ENCODE measurements at places on chromosomes 7 and 10.

- no peak for DNase-seq
These were observed 123.5 kb downstream of the ARHGAP22 start for GRCh38 chr10:48481385-48481784.

DNA sequence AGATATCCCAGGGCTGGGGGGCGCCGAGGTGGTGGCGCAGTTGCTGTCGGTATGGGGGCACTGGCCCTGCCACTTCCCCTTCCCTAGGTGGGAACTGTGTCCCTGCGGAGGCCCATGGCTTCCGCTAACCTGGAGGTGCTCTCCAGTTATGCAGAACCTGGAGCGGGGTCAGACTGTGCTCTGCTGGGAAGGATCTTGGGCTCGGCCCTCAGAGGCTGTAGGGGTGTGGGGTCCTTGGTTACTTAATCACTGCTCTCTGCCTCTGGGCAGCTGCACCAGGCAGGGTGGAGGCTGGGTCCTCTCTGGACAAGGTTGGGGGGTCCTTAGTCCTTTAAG is 2.4 kb downstream of the BRI3 start:
- no peak for DNase-seq

- no peak for DNase-seq
These were observed 427.4 kb downstream of the SH2D4B start for GRCh38 chr10:80964955-80965614.

- DNase-seq: no peak
These were observed 2.7 kb upstream of the KMT2E start for GRCh38 chr7:105011141-105011830.

GRCh38 chr10:29926693-29927048 is 132.7 kb downstream of the JCAD start:
- no peak for DNase-seq

GRCh38 chr7:56083150-56083785 is 9.5 kb downstream of the PHKG1 start:
- DNase-seq: peak; percentile 7

DNA sequence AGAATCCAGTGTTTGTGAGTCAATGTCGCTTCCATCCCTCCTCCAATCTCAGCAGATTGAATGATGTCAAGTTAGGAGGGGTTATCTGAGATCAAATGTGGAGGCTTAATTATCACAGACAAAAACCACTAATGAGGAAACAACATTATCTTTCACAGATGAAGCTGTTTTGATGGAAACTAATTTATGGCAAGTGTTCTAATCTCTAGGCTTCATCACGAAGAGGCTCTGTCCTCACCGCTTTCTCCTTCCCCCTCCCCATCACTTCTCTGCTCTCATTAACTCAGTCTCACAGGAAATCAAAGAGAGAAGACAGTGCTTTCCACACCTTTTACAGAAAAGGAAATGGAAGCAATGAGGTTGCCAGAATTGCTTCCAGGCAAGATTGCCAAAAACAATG is 283.7 kb downstream of the BMPER start:
- no peak for DNase-seq

DNA sequence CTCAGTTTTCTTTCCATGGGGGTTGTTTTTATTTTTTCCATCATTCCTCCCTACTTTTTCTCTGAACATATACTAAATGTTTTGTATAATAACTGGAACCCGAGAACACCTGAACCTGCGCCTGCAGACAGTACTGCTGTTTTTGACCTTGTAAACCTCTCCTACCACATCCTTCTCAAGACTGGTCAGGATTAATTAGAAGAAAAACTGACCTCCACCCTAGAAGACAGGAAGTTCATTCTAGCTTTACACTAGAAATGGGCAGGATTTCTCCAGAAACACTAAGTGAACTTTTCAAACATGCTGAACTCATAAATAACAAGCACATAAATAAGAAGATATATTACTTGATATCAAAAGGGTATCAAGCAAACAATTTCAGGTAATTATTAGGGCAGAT is 751 bp upstream of the HYCC1 start:
- DNase-seq: no peak

- no peak for DNase-seq
These were observed 560.8 kb downstream of the POM121L12 start for GRCh38 chr7:53596230-53596629.

DNA sequence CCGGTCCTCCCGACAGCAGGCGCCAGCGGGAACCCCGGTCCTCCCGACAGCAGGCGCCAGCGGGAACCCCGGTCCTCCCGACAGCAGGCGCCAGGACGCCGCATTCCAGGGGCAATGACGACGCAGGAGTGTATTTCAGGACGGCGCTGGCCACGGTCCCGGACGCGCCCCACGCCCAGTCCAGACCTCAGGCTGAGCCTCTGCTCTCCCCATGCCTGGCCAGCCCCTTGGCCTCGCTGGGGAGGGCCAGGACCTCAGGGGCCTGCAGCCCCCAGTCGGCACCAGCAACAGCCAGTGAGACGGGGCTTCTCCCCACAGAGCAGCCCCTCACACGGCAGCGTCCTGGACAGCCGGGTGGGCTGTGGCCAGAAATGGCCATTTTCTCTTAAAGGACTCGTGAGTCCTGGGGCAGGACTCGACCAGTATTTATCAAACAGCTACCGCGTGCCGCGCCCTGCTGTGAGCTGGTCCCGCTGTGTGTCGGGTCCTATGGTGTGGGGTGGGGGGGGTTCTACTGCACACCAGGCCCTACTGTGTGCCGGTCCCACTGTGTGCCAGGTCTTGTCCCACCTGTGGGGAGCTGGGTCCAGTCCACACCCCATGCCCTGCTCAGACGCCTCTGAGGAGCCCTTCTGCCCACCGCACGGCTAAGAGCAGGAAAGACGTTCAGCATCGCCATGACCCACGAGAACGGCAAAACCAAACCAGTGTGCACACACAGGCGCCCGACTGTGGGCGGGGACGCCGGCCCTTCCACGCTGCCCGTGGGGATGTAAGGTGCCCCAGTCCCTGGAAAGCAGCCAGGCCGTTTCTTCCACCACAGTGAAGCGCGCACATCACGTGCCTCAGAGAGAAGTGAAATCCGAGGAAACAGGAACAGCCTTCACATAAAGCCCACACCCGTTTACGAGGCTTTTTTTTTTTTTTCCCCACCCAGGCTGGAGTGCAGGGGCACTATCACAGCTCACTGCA is 33.3 kb downstream of the GET4 start:
- no peak for DNase-seq

GRCh38 chr7:11298220-11298619 is 324.5 kb downstream of the PHF14 start:
- DNase-seq: no peak

GRCh38 chr7:4406288-4407058 is 275.6 kb upstream of the FOXK1 start:
- DNase-seq: no peak

GRCh38 chr10:44415121-44415520 is 30.2 kb upstream of the CXCL12 start:
- DNase-seq: no peak

DNA sequence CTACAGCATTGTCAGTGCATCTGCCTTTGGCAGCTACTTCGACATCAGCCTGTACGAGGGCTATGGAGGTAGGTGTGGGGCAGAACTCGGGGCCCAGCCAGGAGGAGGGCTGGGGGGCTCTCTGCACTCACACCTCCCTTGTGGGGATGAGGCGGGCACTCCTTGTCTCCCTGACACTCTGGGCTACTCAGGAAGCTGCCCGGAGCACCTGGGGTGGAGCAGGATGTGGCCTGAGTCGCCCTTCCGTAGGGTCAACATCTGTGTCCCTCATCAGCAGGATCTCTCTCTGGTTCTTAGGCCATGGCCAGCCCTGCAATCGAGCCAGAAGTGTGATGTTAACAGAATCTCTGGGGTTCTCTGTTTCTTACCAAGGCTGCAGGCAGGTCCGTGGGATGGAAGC is 40.2 kb downstream of the C10orf105 start:
- no peak for DNase-seq

DNA sequence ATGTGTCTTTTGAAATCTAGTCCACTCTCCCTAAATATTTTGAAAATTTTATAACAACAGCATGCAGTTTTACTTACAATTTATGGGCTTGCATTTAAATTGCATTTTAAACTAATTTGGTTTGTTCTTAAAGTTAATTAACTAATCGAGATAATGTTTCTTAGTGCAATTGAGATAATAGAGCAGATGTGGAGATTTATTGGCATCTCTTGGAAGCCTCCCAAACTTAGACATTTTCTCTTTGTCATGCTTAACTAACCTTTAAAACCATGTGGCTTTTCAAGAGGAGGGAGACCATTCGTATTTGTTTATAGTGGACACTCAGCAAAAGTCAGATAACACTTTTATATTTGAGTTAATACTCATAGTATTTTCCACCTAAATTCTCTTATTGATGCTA is 887.0 kb upstream of the CELF2 start:
- DNase-seq: no peak

DNA sequence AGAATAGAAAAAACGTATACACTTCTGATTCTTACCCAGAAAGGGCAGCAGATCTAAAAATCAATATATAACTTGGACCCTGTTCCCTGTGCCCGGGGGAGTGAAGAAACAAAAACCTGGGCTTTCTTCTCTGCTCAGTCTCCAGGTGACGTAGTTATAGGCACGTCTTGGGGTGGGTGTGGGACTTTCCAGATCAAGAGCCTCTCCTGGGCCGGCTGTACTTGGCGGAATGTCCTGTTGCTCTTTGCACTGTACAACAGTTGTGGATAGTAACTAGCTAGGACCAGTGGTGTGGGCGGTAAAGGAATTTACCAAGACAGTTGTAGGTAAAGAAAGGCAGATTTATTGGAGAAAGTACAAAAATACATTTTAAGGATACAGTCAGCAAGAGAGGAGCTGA is 40.4 kb upstream of the STEAP4 start:
- DNase-seq: no peak

DNA sequence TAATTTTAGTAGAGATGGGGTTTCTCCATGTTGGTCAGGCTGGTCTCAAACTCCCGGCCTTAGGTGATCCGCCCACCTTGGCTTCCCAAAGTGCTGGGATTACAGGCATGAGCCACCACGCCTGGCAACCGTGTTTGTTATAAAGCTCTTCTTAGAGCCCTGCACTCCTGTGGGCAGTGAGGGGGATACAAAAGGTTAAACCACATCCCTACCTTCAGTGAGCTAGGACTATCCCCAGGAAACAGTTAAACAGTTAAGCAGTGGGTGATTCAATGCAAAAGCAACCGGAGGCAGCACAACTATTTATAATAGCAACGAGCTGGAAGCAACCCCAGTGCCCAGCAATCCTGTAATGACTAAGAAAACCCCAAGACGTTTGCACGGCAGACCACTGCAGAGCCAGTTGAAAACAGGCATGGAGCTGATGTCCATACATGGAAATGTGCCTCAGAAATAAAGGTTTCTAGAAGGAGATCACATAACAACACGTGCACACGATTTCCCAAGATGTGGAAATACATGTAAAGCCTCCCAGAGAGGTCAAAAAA is 107.2 kb upstream of the LYZL2 start:
- DNase-seq: no peak

Measured in NCI-H187 (cell line).